ENCODE measurements at places on chromosomes 12 and 14. TPM values are rescaled to one million over a fixed set of nuclear protein-coding genes. Genes with fewer than 3 reads are reported as not detected.

The RND1 gene
- total RNA-seq, result 26.1 TPM

The AMDHD1 gene
- total RNA-seq, result 1.6 TPM

The PRIMA1 gene
- 1.6 TPM for total RNA-seq

The SERPINA12 gene
- total RNA-seq, result not detected

The KLC1 gene
- total RNA-seq, result 465 TPM

The GPR33 gene
- not detected for total RNA-seq

The MTRFR gene
- total RNA-seq, result 18.0 TPM

The FGF6 gene
- total RNA-seq, result not detected

The ALG10 gene
- 30.9 TPM for total RNA-seq

The OR10P1 gene
- total RNA-seq, result not detected

The NXPH4 gene
- 4.4 TPM for total RNA-seq

The CLEC1A gene
- 0.69 TPM for total RNA-seq

The ASB2 gene
- total RNA-seq, result 1.4 TPM

The GYS2 gene
- total RNA-seq, result not detected

The GTF2H3 gene
- 32.5 TPM for total RNA-seq

The FOXJ2 gene
- 9.5 TPM for total RNA-seq

The SAMD4A gene
- total RNA-seq, result 24.2 TPM

The SYNE3 gene
- total RNA-seq, result 4.6 TPM

The SLC5A8 gene
- 0.46 TPM for total RNA-seq

The AQP2 gene
- not detected for total RNA-seq

The RTL1 gene
- 0.92 TPM for total RNA-seq

The IGFBP6 gene
- total RNA-seq, result 12.7 TPM

The BCAT1 gene
- 76.1 TPM for total RNA-seq

The PRH2 gene
- total RNA-seq, result 0.92 TPM

The GLI1 gene
- total RNA-seq, result 1.6 TPM

The ANKS1B gene
- total RNA-seq, result 298 TPM

The ACACB gene
- 10.6 TPM for total RNA-seq

The ZDHHC22 gene
- total RNA-seq, result 31.1 TPM

The ZNF410 gene
- 60.4 TPM for total RNA-seq

The TTC6 gene
- 10.4 TPM for total RNA-seq

The HOXC4 gene
- total RNA-seq, result not detected
